ENCODE measurements at places on chromosomes 6 and 20. TPM values are rescaled to one million over a fixed set of nuclear protein-coding genes. Genes with fewer than 3 reads are reported as not detected.

- no peak within 1 kb of the TSS for H3K27ac ChIP-seq
- H3K36me3 ChIP-seq: no peaks in the 10 kb centered on the region
- DNase-seq: peak; percentile 84
- peak within 1 kb of the TSS; percentile 74 for H3K4me3 ChIP-seq
- H3K27me3 ChIP-seq: no peaks in the 10 kb centered on the region
Observed at GRCh38 chr6:150068720-150069648, at the start of gene ULBP3. ULBP3 (minus strand) TSS chr6:150069121; CDS start chr6:150069066, 55 bp downstream.

The GFRAL gene
- not detected for total RNA-seq

GRCh38 chr6:42292004-42292740 lies 74.5 kb upstream of the MRPS10 start:
- H3K4me1 ChIP-seq: peaks cover 60% of the 10 kb centered on the region
- no peak overlapping the region for H3K4me3 ChIP-seq
- 0 out of 2 replicates have a peak, but pooled peaks cover 3% of the 10 kb centered on the region for H3K36me3 ChIP-seq

DNA sequence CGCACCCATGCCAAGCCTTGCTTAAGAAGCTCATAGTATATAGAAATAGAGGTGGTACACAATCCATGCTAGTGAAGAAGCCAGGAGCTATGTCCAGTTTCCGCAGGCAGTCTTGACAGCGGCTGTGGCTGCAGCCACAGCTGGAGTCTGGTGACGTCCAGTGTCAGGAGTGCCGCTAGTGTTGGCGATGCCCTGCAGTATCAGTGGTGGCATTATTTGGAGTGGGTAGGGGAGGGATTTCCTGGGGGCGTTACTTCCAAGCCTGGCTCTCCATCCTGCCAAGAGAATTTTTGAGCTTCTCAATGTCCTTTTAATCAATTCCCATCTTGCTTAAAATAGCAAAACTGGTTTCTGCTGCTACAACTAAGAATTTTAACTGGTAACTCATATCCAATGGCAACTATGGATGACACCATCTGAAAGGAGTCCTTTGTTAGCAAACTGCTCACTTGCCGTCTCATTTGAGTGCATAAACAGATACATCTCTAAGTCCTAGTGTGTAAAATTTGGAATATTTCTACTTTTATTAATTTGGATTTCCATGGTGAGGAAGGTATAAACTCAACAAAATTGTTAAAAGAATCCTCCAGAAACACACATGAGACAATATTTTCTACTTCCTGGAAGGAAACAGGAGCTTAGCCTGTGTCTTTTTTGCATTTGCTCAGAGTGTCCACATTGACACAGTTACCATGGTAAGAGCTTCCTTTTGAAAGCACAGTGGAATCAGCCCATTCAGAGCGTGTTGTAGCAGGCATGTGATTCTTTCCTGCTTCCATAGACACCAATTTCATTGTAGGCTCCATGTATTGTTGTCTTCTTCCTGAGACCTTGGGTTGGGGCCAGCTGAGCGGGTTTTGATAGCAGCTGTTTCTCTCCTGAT lies 44.6 kb upstream of the PXDC1 start:
- DNase-seq: no peak
- H3K4me1 ChIP-seq: peaks cover 23% of the 10 kb centered on the region
- H3K27ac ChIP-seq: no peak overlapping the region
- H3K36me3 ChIP-seq: no peaks in the 10 kb centered on the region
- no peaks in the 10 kb centered on the region for H3K27me3 ChIP-seq
- H3K4me3 ChIP-seq: no peak overlapping the region

DNA sequence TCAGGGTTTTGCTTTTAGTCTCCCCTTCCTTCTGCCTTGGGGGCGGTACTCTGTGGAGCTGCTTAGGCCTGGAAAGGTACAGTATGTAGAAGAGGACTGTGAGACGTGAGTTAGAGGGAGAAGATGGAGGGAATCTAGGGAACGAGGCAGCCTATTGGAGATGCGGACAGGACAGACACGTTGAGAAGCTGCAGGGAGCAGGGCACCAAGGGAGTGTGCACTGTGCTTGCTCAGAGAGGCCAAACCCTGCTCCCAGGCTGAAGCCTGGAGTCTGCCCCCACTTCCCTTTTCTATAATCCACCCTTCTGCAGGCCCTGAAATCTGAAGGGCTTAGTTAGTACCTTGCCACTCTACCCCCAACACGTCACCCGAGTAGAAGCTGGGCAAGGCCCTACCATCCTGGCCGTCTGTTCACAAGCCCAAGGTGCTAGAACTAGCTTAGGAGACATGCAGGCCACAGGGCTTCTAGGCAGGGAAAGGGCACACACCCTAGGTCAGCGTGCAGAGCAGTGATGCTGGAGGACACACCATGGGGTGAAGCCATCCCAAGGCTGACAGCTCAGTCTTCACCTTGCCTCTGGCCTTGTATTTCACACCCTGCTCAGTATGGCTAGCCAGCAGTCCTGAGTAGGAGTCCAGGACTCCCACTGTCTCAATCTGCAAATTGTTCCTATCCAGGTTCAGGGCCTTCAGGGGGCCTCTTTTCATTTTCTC lies 6.9 kb downstream of the TP53INP2 start:
- no peak for DNase-seq
- H3K4me1 ChIP-seq: peaks cover 36% of the 10 kb centered on the region
- H3K27ac ChIP-seq: no peak overlapping the region

The CRISP3 gene
- total RNA-seq: 0.48 TPM

- H3K4me3 ChIP-seq: no peak overlapping the region
- no peaks in the 10 kb centered on the region for H3K36me3 ChIP-seq
- H3K27ac ChIP-seq: no peak overlapping the region
- H3K4me1 ChIP-seq: no peaks in the 10 kb centered on the region
Observed at GRCh38 chr6:1346558-1347091, 34.7 kb downstream of the FOXQ1 start.

DNA sequence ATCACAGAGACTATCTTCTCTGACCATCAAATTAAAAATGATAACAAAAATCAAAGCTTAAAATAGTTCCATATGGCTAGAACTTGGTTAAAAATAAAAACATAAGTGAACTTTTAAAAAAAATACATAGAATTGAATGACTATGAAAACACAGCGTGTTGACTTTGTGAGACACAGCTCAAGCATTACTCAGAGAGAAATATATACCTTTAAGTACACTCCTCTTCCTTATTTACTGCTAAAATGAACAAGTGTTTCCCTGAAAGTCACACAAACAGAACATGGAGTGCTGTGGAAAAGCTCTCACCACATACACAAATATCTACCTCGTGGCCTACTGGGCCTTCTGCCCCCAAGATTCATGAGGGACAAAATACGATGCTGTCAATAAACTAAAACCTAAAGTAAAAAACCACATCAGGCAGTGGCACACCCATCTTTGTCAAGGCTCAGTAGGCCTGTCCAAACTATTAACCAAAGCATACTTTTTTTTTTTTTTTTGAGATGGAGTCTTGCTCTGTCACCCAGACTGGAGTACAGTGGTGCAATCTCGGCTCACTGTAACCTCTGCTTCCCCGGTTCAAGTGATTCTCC lies 7.5 kb downstream of the FAXC start:
- no peaks in the 10 kb centered on the region for H3K27me3 ChIP-seq
- H3K4me1 ChIP-seq: no peaks in the 10 kb centered on the region
- H3K4me3 ChIP-seq: no peak overlapping the region

The AVP gene
- total RNA-seq: not detected

GRCh38 chr6:137223370-137224131 lies 4.4 kb upstream of the IFNGR1 start:
- no peak overlapping the region for H3K4me3 ChIP-seq
- H3K4me1 ChIP-seq: peaks cover 31% of the 10 kb centered on the region
- H3K27ac ChIP-seq: peak overlapping the region; percentile 53
- H3K27me3 ChIP-seq: no peaks in the 10 kb centered on the region

DNA sequence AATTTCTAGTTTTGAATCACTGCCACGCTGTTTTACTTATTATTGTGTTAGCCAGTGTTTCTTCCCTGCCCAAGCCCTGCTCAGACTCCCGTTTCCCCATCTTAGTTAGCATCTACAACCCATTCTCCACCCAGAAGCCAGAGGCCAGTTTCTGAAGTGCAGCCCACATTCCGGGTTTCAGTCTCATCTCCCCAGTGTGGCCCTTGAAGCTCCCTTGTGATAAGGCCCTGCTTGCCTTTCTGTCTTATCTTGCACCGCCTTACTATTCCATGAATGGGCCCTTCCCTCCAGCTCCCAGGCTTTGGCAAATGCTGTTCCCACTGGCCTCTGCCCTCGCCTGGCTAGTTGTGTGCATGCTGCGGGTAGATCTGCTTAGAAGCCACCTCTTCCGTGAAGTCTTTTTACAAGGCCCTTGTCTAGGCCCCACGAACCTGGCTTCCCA lies 41.1 kb downstream of the TOX2 start:
- no peaks in the 10 kb centered on the region for H3K27me3 ChIP-seq
- H3K4me1 ChIP-seq: peaks cover 72% of the 10 kb centered on the region
- H3K27ac ChIP-seq: peak overlapping the region; percentile 97
- H3K4me3 ChIP-seq: peak overlapping the region; percentile 1
- H3K36me3 ChIP-seq: peaks cover 41% of the 10 kb centered on the region
- no peak for DNase-seq
